ENCODE measurements at places on chromosomes 11 and 22. TPM values are rescaled to one million over a fixed set of nuclear protein-coding genes. Genes with fewer than 3 reads are reported as not detected.

DNA sequence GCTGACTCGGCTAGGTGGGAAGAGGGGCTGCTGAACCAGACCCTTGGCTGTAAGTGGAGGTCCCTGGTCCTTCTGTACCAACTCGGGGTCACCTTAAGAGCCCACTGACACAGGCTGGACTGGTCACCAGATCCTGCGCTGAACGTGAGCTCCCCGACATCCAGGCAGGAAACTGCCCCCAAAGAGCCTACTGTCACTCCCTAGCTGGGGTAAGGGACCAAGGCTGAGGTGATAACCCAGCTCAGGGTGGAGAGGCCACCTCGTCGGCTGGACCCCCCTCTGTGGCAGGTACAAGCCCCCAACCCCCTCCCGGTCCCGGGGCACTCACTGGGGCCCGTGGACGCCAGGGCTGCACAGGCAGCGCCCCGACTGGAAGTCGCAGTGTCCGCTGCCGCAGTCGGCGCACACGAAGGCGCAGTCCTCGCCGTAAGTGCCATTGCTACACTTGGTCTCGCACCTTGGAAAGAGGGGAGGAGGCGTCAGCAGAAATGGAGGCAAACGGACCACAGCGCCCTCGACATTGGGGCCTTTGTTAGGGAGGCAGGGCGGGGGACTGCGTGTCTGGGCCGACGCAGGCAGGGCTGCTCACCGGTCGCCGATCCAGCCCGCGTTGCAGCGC, 7.4 kb downstream of the SCARF2 start:
- DNase-seq = peak; percentile 48

DNA sequence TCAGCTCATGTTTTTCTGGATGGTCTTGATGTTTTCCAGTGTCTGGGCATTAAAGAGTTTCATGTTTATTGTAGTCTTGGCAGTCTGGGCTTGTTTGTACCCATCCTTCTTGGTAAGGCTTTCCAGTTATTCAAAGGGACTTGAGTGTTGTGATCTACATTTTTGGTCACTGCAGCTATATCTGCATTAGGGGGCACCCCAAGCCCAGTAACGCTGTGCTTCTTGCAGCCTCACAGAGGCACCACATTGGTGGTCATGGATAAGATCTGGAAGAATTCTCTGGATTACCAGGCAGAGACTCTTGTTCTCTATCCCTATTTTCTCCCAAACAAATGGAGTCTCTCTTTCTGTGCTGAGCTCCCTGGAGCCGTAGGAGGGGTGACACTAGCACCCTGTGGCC, 451.5 kb upstream of the FAT3 start:
- DNase-seq = no peak

DNA sequence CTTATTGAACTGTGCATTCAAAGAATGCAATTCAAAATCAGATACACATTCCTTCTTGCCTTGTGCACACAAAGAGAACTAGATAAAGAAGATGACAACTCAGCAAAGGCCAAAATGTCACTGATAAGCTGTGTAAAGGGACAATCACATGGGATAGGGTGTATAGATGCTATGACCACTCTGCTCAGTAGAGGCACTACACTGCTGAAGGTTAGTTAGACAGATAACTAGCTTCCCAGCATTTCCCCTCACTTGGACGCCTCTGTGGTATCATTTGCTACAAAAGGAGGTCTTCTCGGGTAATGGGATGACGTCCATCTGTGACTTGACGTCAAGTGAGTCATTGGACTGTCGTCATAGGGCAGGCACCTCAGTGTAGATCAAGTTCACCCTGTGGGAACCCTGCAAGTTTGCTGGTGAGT, 424.9 kb upstream of the CCDC90B start:
- no peak for DNase-seq

- DNase-seq = peak; percentile 86
Observed at GRCh38 chr11:114060392-114061047, 1.0 kb downstream of the ZBTB16 start.

GRCh38 chr11:93741882-93742226, 382 bp downstream of the C11orf54 start:
- no peak for DNase-seq

- no peak for DNase-seq
Observed at GRCh38 chr22:28948424-28948823, 65.1 kb downstream of the ZNRF3 start.

Gene LRRC4C
- 0.69 TPM for total RNA-seq
